CD4-positive, alpha-beta T cell (primary cell): ENCODE measurements at places on chromosomes 3 and 15. TPM values are rescaled to one million over a fixed set of nuclear protein-coding genes. Genes with fewer than 3 reads are reported as not detected.

The PLAAT1 gene
- total RNA-seq: not detected

The JMJD7 gene
- total RNA-seq: 38.4 TPM

The FAM227B gene
- total RNA-seq: 3.0 TPM

The CTXND1 gene
- total RNA-seq: not detected

The PRR20G gene
- not detected for total RNA-seq

The ITIH1 gene
- not detected for total RNA-seq

The KLHL6 gene
- total RNA-seq: 23.9 TPM

The GPR149 gene
- total RNA-seq: not detected

The ARGFX gene
- total RNA-seq: not detected

The LMAN1L gene
- total RNA-seq: 0.56 TPM

The SI gene
- not detected for total RNA-seq

The IL17RE gene
- 1.4 TPM for total RNA-seq

The CPNE9 gene
- 0.33 TPM for total RNA-seq

The FOXL2NB gene
- total RNA-seq: not detected

DNA sequence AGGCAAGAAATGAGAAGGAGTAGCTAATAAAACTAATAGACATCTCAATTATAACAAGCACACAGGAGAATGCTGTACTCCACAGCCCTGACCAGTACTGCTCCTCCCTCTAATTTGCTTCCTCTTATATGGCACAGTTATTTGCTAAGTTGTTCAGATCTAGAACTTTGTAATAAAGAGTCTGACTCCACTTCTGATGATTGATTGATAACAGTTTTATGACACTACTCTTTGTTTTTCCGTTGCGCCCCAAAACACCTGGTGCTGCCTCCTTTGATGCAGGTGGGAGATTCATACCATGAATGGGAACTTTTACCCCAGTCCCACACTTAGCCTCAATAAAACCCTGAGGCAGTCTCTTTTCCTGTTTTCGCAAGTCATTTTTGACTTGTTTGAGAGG, 777.7 kb downstream of the GBE1 start:
- no peak for DNase-seq

GRCh38 chr15:35436422-35436821, 109.5 kb downstream of the DPH6 start:
- DNase-seq: no peak

DNA sequence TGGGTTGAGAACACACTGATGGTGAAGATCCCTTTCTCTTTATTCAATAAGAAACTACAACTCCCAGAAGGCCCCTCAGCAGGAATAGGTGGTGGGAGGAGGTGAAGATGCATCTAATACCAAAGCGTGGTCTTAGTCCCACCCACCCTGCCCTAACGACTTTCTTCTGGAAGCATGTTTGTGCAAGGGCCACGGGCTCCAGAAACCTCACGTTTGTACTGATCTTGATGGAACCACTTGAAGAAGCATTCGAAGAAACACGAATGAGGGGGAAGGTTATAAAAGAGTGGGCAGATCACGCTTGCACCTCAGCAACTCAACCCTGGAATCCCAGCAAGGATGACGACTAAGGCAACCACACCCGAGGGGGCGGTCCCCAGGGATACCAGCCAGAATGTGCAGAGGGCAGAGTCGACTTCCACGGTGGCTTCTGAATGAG, 10.6 kb upstream of the SLC25A36 start:
- no peak for DNase-seq

GRCh38 chr15:45829336-45830153, 194.7 kb downstream of the SQOR start:
- no peak for DNase-seq

GRCh38 chr3:116165135-116165534, 280.2 kb downstream of the LSAMP start:
- DNase-seq: no peak

DNA sequence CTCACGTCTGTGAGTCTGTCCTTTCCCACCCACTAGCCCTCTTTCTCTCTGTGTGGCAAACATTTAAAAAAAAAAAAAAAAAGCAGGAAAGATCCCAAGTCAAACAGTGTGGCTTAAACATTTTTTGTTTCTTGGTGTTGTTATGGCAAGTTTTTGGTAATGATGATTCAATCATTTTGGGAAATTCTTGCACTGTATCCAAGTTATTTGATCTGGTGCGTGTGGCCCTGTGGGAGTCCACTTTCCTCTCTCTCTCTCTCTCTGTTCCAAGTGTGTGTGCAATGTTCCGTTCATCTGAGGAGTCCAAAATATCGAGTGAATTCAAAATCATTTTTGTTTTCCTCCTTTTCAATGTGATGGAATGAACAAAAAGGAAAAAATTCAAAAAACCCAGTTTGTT, 97.7 kb downstream of the GAP43 start:
- DNase-seq: no peak

GRCh38 chr15:91801836-91802534, 51.5 kb upstream of the SLCO3A1 start:
- DNase-seq: no peak

GRCh38 chr15:66570842-66571478, 5.2 kb upstream of the LCTL start:
- no peak for DNase-seq

DNA sequence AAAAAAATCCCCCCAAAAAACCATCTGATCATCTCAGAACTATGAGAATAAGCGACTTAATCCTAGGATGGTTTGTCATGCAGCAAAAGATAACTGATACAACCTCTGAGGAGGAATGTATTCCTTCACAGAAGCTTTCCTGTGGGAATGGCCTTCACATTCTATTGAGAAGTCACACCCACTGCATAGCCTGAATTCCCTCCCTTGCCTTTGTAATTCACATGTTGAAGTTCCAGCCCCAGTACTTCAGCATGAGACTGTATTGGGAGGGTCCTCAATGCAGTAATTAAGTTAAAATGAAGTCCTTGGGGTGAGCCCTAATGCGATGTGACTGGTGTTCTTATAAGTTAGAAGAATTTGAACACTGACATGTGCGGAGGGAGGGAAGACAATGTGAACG, 395.2 kb downstream of the TUSC7 start:
- DNase-seq: no peak

DNA sequence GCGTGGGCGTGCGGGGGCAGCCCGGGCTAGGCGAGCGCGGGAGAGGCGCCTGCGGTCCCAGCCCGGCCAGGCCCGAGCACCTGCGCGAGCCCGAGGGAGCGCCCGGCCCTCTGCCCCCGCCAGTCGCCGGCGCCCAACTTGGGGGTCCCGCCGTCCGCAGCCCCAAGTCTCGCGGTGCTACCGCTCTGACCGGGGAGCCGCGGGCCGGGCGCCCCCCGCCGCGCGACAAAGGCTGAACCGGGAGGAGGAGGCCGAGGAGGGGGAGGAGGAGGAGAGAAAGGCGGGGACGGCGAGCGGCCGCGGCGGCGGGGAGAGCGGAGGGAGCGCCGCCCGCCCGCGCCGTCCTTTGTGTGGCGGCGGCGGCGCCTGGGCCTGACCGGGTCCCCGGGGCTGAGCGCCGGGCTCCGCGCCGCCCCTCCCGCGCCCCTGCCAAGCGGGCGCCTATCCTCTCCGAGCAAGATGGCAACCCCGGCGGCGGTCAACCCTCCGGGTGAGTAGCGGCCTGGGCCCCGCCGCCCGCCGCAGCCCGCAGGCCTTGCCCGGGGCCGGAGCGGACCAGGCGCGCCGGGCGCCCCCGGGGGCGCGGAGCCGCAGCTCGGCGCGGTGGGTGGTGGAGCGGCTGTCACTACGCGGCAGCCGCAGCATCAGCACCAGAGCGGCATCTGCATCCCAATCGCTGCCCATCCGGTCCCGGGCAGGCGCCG, at the start of gene ARNT2:
Gene ARNT2 (plus strand): TSS at position 326 of the 704 bp plus-strand sequence. CDS start 134 bp downstream, at position 460.
- DNase-seq: no peak

- no peak for DNase-seq
Observed at GRCh38 chr3:171230865-171231264, 204.3 kb upstream of the SLC2A2 start.

- DNase-seq: no peak
Observed at GRCh38 chr3:13135251-13135810, 62.1 kb upstream of the IQSEC1 start.

DNA sequence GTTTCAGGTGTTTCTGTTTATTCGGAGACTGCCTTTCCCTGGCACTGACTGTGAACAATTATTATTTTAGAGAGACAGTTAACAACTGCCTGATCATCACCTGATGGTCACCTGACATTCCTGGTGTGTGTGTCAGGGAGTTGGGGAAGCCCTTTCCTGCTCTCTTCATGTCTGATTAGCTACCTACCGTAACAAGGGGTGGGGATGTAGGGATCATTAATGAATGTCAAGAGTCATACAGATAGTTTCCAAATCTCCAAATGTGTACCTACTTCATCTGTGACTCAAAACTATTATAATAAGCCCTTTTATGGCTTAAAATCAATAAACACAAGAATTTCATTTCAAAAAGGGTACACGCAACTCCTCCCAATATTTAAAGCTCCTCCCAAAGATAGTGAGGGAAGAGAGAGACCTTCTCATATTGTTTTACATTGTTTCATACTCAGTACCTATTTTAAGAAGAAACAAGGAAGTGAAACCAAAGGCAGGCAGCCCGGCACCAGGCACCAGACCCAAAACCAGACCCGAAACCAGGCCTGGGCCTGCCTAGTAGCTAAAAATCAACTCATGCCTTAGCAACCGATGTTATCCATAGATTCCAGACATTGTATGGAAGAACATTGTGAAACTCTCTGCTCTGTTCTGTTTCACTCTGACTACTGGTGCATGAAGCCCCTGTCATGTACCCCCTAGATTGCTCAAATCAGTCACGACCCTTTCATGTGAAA, 844.9 kb upstream of the ALCAM start:
- no peak for DNase-seq

- DNase-seq: no peak
Observed at GRCh38 chr15:32967521-32967920, 227.0 kb downstream of the FMN1 start.

- no peak for DNase-seq
Observed at GRCh38 chr3:78757731-78758130, 1010.1 kb downstream of the ROBO1 start.

GRCh38 chr3:130906374-130906995, 12.6 kb downstream of the ATP2C1 start:
- no peak for DNase-seq

GRCh38 chr3:53885239-53885638, 3.3 kb upstream of the ACTR8 start:
- DNase-seq: no peak

- DNase-seq: no peak
Observed at GRCh38 chr3:185825639-185826481, 1.0 kb upstream of the IGF2BP2 start.

GRCh38 chr3:124444896-124445295, 285.4 kb upstream of the UMPS start:
- DNase-seq: no peak

- DNase-seq: no peak
Observed at GRCh38 chr3:4665197-4665596, 172.0 kb downstream of the ITPR1 start.

GRCh38 chr15:64426845-64427465, 33.4 kb upstream of the ZNF609 start:
- DNase-seq: peak; percentile 41

- DNase-seq: no peak
Observed at GRCh38 chr3:101202640-101203039, 117.7 kb downstream of the IMPG2 start.

DNA sequence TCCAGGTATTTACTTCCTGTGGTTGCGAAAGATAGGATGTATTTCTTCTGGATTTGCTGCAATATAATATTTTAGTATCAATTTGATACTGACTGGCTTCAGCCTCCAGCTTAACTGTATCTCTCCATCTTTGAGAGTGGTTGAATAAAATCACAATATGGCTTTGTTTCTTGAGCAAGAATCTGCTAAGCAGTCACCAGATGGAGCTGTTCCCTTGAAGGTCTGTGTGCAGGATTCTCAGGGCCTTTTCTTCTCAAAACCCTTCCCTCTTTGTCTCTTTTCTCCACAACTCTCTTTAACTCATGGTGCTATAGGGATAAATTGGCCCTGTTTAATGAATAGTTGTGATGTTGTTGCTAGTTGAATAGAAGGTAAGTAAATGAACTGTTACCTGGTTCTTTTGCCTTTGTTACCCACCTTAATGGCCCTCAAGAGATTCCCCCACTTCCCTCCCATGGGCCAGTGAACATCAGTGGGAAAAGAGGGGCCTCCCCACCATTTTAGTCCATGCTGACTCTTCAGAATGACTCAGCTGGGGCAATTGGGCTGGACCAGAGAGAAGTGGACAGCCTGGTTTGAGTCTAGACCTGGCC, 34.8 kb upstream of the RAB6B start:
- DNase-seq: no peak

DNA sequence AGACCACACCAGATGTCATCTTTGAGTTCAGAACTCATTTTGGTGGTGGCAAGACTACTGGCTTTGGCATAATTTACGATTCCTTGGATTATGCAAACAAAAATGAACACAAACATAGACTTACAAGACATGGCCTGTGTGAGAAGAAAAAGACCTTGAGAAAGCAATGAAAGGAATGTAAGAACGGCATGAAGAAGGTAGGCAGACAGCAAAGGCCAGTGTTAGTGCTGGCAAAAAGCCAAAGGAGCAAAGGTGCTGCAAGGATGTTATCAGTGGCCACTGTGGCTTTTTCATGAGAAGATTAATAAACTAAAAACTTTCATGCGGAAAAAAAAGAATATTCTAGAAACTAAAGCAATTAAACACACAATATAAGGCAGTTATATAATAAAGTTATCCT, 21.9 kb downstream of the AAGAB start:
- no peak for DNase-seq

DNA sequence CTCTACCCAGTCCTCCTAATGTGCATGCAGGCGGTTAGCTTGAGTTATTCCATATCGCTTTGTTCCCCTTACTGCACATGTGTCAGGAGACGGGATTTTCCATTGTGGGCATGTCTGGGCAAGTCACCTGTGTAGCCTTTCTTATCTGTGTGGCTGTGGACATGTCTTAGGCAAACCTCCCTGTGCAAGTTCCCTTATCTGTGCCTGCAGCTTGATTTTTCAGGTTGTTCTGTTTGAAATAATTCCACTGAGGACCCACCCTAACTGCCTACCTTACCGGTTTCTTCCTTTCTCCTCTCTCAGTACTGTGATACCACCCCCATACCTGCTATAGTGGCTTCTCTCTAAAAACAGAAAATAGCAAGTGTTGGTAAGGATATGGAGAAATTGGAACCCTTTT, 113.6 kb downstream of the NEO1 start:
- DNase-seq: no peak

DNA sequence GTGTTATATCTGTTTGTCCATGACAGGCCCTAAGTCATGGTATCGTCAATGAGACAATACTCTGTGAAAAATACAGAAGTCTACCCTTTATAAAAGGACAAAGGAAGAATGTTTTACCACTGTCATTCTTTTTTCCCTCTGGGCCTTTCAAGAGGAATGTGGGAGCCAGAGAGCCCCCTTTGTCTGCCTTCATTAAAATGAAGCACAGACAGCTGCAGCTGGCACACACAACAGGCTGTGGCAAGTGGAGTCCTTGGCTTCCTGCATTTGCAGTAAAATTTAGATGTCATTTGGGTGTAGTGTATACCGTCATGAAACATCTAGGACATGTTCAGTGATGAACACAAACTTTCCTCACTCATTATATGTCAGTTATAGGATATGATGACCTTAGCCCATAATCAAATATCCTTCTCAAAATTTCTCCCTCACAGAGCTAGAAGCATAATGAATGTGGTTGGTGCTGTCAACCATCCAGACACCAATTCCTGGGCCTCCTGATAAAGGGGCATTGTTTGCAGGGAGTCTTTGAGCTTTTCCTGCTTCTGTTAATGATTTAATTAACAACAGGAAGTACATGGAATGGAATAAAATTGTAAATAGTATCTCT, 76.4 kb downstream of the DHX36 start:
- no peak for DNase-seq
